ENCODE measurements at places on chromosomes 2 and 18.
A peak's percentile ranks its signal among the peaks of the same experiment; 100 is the strongest.

DNA sequence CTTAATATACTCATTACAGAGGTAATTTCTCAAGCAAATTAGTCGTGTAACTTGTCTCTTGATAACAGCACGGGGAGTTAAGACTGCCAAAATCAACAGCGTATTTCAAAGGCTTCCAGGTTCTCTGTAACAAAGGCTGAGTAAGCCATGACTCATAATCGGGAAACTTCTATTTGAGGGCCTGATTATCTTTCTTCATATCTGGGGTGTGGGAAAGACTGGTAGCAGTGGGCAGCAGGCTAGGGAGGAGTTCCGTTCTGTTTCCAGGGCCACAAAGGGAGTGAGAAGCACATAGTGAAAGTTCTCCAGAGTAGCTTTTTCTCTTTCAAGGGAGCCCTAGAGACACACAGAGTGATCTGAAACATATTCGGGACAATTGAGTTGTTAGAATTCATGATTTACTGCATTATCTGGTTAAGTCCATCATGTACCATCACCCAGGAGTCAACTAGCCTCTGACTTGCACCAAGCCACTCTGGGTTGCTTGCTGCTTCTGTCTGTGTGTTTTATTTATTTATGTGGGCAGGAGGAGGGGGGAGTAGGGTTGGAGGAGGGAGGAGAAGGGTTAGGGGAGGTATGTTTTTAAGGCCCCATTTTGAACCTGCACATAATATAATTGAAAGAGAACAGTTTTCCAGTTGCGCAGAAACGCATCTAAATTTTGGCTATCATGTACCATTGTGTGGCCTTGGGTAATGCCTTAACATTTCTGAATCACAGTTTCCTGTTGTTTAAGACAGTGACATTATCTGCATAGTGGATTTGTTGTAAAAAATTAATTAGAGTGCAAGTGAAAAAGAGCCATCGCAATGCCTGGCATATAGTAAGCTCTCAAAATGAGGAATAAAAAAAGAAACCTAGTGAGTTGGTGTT, 80.5 kb upstream of the ITPRID2 start:
- DNase-seq = peak; percentile 97

- no peak for DNase-seq
These were observed 28.6 kb downstream of the IRS1 start for GRCh38 chr2:226771067-226771466.

GRCh38 chr2:172389685-172390339, 37.6 kb upstream of the ITGA6 start:
- no peak for DNase-seq

DNA sequence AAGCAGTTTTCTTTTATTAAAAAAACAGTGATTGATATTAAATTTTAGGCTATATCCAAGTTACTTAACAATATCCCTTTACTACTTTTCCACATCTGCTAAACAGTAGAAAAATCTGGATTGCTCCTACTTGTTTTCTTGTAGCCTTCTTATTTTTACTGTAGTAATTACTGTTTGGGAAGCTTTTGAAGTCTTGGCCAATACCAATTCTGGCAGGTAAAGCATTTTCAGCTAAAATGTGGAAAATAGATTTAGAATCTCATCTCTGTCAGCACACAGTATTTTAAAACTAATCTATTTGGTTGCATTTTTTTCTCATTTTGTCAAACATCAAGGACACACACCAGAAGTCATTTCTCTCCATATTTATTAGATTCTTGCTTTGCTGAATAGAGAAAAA, 1485.7 kb upstream of the PIK3C3 start:
- DNase-seq = no peak

DNA sequence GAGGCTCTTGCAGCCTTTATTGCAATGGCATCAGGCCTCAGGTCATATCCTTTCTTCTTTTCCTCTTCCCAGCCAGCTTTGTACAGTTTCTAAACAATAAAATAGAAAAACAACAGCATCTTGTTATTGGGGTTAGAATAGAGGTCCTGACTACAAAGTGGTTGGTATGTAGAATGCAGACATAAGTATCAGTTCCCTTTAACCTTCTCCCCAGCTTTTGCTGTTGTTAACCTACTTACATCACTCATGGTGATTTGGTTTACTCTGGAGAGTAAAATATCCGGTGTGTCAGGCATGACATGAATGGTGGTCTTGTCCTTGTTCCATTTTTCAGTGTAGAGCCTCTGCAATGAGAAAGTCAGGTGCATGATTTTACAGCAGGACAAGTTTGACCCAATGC, 69.8 kb downstream of the NEB start:
- no peak for DNase-seq

DNA sequence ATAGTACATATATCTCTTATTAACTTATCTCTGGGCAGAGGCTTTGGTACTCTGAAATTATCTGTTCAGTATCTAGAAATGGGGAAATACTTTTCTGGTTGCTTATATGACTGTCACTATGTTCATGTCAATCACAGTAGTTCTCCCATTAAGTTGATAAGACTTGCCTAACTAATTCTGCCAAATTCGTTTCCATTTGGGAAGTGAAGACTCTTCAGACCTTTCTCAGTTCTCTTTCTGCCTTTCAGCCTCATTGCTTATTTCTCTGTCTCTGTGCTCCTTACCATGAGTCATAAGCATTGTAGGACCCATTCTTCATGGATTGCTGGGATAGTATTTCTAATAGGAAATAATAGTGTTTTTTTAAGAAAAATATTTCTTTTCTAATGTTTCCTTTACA, 113.5 kb downstream of the PHLPP1 start:
- no peak for DNase-seq

- peak; percentile 100 for DNase-seq
These were observed 43.9 kb upstream of the STPG4 start for GRCh38 chr2:47198985-47199451.

GRCh38 chr2:215812966-215813365, 200.4 kb downstream of the MREG start:
- peak; percentile 85 for DNase-seq

- no peak for DNase-seq
These were observed 16.1 kb upstream of the ACVR1C start for GRCh38 chr2:157644776-157645175.

DNA sequence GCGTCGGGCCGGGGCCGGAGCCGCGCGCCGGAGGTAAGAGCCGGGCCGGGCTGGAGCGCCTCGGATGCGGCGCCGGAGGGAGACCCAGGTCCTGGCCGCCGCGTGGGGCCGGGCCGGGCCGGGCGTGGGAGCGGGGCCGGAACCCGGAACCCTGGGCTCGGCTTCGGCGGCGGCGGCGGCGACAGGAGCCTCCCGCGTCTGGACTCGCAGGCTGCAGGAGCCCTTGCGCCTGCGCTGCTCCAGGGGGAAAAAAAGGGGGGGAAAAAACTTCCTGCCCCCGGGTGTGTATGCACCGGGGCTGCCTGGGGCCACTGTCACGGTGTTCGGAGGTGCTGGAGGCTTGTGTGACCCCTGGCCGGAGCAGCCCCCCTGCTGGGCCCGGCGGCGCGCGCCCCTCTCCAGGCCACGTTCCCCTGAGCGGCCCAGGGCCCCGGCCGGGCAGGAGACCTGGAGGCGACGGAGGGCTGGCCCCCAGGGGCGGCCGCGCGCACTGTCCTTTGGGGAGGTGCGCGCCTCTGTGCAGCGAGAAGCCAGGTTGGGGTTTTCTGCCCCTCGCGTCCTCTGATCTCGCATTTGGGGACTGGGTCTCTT, 864 bp downstream of the KLHL29 start:
- no peak for DNase-seq

- no peak for DNase-seq
These were observed 2.0 kb upstream of the HS1BP3 start for GRCh38 chr2:20652673-20653575.

DNA sequence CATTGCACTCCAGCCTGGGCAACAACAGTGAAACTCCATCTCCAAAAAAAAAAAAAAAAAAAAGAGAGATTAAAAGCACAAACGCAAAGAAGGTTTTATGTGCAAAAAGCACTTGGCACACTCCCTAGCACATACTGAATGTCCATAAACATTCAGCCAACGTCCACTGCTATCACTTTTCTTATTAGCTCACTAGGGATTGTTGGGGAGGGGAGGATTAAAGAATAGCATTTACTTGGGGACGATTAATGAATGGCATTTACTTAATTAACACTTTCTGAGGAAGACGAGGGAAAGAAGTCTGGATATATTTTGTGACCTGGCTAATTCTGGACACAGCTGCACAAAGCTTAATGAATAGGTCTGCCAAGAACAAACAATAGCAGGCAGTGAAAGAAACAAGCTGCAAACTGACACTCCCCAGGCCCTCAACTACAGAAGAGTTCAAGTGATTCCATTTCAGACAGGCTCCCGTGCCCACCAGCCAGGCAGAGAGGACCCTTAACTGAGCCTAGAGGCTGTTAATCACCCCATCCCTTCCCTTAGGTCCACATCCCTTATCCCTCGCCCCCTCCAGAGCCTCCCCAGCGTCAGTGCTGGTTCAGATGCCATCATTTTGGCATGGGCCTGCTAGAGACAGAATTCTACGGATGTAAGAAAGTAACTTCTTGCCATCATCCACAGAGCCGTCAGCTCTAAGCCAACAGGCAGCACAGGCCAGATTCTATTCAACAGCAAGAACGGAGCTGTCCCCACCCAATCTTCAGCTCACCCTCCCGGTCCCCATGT, 7.4 kb downstream of the CYB5A start:
- DNase-seq = no peak

- peak; percentile 38 for DNase-seq
These were observed 1.2 kb upstream of the UGT1A5 start for GRCh38 chr2:233711312-233712008.

DNA sequence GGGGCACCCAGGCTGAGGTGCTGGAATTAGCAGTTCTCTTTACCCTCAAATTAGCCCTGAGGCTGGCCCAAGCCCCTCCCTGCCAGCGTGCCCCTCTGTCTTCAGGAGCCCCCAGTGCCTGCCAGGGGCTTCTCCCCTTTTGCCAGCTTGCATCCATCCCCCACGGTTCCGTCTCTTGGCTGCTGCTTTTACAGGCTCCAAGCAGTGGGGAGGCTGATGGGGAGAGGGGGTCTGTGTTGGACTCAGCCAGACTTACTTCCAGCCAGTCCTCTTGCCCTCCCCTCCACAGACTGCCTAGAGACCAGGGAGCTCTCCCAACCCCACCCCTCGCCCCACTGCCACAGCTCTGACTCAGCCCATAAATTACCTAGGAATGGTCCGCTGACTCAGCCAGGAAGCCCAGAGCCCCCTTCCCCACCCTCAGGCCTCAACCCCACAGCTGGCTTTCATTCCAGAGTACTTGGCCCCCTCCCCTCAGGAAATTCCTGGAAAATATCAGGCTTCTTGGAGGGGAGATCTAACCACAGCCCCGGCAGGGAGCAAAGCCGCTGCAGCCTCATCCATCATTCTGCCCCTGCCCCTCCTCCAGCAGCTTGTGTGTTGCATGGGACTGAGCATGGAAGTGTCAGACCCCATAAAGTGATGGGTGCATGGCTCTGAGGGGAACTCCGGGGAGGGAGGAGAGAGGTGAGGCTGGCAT, 184.6 kb downstream of the ZFP36L2 start:
- peak; percentile 99 for DNase-seq

- no peak for DNase-seq
These were observed 1.1 kb downstream of the SERPINB2 start for GRCh38 chr18:63888470-63889190.

DNA sequence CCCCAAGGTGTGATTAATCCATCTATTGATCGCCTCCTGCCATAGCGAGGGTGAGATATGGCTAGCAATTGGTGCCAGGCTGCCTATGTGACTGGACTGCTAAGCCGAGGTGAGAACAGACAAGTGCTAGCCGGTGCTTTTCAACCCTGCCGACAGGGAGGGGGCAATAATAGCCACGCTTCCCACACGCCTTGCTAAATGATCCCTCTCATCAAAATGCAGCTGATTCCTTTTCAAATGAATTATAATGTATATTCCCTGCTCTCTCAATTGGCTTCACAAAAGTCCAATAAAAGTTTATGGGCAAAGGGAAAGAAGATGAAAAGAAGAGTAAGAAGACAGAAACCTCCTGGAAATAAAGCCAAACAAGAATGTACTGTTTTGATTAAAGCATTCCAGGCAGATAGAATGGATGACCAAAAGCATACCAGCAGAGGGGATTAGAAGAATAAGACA, 235.6 kb downstream of the ICOS start:
- DNase-seq = no peak

DNA sequence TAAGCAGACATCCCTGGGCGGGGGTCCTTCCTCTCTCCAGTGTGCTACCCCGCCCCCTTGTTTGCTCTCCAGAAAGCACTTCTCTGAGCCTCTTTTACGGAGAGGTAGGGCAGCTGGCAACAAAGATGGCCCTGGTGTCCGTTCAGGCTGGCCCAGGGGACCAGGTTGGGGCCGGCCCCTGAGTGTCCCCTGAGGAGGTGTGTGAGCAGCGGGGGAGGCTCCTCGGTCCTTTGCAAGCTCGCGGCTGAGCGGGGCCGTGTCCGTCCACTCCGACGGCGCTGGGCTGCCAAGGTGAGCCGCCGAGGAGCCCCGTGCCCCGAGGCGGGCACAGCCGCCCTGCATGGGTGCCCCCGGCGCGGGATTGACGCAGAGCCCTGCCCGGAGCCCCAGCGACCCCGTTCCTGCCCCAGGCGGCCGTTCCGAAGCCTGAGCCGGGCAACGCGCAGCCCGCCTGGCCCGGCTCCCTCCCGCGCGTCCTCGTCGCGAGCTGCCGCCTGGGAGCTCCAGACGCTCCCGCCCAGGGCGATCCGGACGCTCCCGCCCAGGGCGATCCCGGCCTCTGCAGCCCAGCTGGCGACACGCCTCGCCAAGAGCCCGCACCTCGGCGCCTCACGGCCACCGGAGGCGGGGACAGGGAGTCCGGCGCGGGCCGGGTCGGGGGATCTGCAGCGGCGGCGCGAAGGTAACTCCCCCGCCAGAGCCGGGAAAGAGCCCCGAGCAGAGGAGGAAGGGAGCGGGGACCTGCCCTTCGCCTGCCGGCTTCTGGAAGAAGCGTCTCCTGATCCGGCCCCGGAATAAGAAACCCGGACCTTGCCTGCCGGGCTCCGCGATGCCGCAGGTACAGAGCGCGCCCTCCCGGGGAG, at the start of gene PROKR1:
PROKR1 (plus strand) TSS at position 569 of the 863 bp plus-strand sequence. CDS start 2,243 bp downstream, outside the sequence.
- DNase-seq = peak; percentile 5

DNA sequence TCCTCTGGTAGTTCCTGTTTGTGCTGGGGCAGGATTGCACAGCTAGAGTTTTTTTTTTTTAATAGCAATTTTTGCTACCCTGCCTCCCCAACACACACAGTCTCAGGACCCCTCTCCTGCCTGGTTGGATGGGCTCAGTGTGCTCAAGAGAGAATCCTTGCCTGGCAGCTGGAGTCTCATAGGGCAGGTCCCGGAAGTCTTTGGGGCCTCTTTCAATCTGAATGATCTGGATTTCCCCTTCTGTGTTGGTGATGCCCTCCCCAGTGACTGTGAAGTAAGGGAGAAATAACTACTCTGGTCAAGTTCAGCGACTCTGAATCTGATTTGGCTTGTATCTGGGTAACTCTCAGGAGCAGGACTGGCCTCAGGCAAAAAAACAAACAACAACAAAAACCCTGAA, 220.6 kb upstream of the LRRTM1 start:
- no peak for DNase-seq

DNA sequence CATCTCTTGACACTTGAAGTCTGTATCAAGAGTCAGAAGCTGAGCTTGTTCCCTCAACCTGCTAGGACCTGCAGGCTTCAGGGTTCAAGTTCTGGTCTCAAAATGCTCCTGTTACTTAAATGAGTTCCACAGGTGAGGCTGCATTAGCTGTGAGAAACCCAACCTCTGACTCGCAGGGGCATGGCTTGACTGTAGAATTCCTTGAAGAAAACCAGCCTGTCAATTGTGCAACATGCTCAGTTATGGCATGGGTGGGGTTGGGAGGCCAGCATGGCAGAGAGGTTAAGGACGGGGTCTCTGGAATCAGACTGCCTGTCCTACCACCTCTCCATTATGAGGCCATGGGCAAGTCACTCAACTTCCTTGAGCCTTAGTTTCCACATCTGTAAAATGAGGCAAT, 235.8 kb downstream of the EN1 start:
- no peak for DNase-seq

Data from astrocyte (in vitro differentiated cells and primary cell).